COLO829 (cell line): ENCODE measurements at places on chromosomes 13 and 19.

DNA sequence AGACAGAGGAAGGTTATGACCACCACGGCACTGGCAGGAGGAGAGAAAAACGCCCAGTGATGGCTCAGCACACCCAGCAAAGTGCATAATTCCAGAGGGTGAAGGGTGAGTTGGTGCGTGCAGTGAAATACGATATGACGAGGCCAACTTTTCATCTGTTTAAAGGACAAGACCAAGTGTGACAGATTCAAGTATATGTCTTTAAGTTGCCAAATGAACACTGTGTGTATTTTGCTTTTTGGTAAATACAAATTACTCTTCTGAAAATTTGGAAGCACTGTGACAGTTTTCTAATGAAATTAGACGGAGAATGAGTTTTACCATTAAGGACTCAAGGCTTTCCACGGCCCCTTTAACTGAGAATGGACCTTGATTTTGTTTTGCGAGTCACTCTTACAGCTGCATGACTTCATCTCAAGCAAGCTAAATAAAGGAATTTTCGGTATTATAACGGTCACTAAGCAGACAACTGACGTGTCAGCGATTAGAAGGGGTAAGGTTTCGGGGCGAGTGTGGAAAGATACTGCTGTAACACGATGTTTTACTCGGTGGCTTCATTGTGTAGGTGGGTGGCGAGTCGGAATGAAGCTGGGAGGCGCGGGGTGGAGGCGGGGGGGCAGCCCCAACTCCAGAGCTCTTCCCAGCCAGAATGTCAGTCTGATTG lies 22.8 kb downstream of the COL4A2 start:
- no peak for DNase-seq

GRCh38 chr19:38676878-38677646 lies 29.6 kb downstream of the ACTN4 start:
- no peak for DNase-seq

GRCh38 chr13:114081761-114082681 lies 50.4 kb downstream of the RASA3 start:
- DNase-seq = no peak

GRCh38 chr13:26255115-26255514 lies 1.2 kb downstream of the CDK8 start:
- no peak for DNase-seq

GRCh38 chr19:3699741-3700241 lies 477 bp downstream of the PIP5K1C start:
- DNase-seq = no peak

GRCh38 chr13:90995614-90996013 lies 351.9 kb upstream of the MIR17HG start:
- DNase-seq = no peak

- DNase-seq = no peak
Observed at GRCh38 chr19:10362259-10362658, 18.1 kb downstream of the TYK2 start.

DNA sequence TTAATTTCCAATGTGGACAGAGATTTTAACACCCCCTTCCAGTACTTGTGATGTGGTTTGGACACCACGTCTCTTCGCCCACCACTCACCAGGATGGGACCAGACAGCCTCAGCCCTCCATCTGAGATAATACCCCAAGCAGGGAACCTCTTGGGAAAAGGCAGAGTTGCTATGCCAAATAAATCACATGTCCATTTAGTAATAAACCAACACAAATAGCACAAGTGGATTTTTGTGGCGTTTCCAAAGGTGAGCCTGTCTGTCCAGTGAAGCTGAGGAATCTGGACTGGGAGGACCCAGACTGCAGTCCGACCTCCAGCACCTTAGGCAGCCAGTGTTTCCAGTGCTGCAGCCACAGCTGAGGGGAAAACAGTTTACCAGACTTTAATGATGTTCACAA lies 34.1 kb upstream of the GAS6 start:
- no peak for DNase-seq

DNA sequence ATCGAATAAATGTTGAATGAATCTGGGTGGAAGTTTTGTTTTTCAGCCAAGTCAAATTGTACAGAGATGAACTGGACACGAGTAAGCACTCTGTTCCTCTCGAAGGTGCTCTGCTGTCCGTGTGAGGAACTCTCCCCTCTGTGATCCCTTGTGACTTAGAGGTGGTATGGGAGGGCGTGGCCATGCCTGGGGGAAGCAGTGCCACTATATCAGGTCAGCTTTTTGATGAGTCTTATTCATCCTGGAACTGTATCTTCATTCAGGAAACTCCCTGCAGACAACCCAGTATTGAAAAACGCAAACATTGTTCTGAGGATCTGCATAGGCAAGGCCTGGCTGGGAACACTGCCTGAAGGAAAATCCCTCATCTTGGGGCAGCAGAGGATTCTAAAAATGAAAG lies 45.7 kb upstream of the FLT1 start:
- DNase-seq = peak; percentile 61

- no peak for DNase-seq
Observed at GRCh38 chr19:5536337-5536894, 31.3 kb downstream of the TINCR start.

GRCh38 chr19:9906475-9907087 lies 29.7 kb downstream of the OLFM2 start:
- no peak for DNase-seq

DNA sequence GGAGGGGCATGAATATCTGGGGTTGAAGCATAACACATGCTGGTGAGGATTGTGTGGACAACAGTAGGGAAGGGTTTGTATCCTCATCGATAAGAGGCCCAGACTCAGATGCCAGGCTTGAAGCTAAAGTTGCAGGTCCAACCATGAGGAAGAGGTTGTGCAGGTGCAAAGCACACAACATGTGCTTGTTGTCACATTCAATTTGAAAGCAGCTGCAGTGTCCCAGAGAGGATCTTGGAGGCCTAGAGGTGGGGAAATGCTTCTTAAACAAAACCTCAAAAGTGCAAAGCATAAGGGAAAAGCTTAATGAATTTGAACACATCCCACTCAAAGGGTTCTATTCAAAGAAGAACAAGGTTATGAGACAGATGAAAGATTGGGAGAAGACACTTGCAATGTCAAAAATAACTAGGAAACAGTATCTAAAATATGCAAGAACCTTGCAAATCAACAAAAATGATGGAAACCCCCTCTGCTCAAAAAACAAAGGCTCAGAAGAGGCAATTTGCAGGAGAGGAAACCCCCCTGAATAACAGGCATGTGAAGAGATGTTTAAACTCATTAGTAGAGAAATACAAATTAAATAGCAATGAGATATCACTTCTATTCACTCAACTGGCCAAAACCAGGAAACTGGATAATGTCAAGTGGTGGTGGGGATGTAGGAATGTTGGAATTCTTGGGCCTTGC lies 187.1 kb downstream of the KATNAL1 start:
- DNase-seq = no peak

- DNase-seq = no peak
Observed at GRCh38 chr19:40363069-40363468, 14.6 kb downstream of the PLD3 start.

DNA sequence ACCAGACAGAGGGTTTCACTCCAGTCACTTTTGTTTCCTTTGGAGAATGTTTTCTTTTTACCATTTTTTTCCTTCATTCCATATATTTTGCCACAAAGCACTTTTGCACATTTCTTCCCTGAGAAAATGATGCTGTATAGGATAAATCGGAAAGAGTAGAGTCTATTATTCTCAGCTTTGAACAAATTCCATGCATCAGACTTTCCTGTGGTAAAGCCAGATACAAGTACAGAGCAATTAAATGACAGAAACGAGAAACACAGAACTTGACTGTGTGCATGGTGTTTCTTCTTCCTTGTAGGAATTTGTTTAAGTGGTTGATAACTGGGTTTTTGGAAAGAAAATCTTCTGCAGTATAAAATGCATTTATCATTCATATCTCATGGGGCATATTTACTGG lies 107.4 kb upstream of the CSNK1A1L start:
- no peak for DNase-seq

- DNase-seq = no peak
Observed at GRCh38 chr19:12649941-12650340, 16.6 kb downstream of the MAN2B1 start.

GRCh38 chr19:35272122-35272719 lies 3.5 kb downstream of the USF2 start:
- DNase-seq = no peak

GRCh38 chr19:15588265-15588664 lies 26.8 kb upstream of the CYP4F8 start:
- DNase-seq = no peak

GRCh38 chr13:63435667-63436324 lies 2020.1 kb upstream of the PCDH20 start:
- peak; percentile 20 for DNase-seq

DNA sequence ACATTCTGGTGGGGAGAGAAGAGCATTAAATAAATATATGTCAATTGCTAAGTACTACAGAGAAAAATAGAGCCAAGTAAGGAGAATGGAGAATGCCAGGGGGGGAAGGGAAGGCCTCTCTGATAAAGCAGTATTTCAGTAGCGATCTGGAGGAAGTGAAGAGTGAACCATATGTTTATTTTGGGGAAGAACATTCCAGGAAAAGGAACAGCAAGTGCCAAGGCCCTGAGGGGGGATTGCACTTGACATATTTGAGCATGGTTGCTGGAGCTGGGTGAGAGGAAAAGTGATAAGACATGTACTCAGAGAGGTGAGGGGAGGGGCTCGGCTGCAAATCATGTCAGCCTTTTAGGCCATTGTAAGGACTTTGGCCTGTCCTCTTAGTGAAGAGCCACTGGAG lies 30.4 kb downstream of the WDR87 start:
- no peak for DNase-seq

DNA sequence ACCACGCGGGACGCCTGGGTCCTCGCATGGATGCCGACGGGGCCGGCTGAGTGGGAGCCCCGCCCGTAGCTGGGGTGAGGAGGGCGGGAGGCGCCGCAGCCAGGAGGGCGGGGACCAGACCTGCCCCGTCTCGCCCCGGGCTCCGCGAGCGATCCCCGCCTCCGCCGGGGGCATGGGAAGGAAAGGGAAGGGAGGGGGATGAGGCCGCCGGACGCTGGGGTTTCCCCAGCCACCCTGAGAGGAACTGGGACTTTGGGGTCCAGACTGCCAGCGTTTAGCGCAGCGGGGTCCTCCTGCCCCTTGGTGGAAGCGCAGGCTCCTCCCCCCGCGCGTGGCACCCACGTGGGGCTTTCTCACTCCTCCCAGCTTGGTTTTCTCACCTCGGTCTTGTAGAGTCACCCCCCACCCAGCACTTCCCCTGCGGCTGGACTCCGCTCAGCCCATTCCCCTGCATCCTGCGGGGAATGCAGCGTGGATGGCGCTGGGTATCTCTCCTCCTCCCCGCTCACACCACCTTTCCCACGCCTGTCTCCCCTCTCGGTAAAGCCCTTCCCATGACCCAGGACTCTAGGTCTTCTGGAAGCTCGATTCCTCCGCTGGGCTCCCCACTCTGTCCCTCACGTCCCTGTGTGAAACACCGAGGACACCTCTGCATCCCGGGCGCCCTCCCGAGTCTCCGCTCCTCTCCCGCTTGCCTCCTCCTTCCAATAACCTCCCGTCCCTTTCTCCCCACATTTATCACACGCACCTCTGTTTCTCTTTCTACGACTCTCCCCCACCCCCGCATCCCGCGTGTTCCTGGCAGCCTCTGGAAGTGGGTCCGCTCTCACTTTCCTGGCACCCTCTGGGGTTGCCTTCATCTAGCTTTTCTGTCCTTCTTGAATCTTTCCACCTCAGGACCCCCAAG lies 2.1 kb downstream of the TGFB1 start:
- no peak for DNase-seq

GRCh38 chr13:100382785-100383184 lies 205.8 kb downstream of the GGACT start:
- peak; percentile 28 for DNase-seq

- DNase-seq = no peak
Observed at GRCh38 chr19:45391346-45391745, 13.5 kb downstream of the PPP1R13L start.

DNA sequence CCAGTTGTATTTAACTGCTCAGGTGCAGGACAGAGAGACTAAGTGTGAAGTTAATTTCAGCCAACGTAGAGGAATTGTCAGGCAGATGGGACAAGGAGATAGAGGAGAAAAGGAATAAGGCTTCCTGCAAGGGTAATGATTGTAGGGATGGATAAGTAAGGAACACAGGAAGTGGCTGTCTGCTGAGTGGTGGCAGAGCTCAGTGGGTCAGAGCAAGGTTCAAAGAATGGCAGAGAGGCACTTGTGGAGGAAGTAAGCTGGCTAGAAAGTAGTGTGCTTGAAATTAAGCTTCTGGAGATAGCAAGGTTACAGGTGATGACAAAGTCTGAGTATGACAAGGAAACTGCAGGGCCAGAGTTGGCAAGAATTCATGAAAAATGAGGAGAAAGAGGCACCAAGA lies 47.9 kb downstream of the USPL1 start:
- DNase-seq = no peak

GRCh38 chr13:85254641-85255040 lies 544.6 kb downstream of the SLITRK6 start:
- DNase-seq = no peak

GRCh38 chr13:76019421-76020044 lies 383.4 kb downstream of the LMO7 start:
- DNase-seq = peak; percentile 37

GRCh38 chr13:75393839-75394520 lies 88.0 kb downstream of the TBC1D4 start:
- no peak for DNase-seq

GRCh38 chr13:51246418-51247277 lies 24.4 kb downstream of the FAM124A start:
- DNase-seq = no peak

GRCh38 chr13:67416047-67416925 lies 186.2 kb upstream of the PCDH9 start:
- peak; percentile 13 for DNase-seq

DNA sequence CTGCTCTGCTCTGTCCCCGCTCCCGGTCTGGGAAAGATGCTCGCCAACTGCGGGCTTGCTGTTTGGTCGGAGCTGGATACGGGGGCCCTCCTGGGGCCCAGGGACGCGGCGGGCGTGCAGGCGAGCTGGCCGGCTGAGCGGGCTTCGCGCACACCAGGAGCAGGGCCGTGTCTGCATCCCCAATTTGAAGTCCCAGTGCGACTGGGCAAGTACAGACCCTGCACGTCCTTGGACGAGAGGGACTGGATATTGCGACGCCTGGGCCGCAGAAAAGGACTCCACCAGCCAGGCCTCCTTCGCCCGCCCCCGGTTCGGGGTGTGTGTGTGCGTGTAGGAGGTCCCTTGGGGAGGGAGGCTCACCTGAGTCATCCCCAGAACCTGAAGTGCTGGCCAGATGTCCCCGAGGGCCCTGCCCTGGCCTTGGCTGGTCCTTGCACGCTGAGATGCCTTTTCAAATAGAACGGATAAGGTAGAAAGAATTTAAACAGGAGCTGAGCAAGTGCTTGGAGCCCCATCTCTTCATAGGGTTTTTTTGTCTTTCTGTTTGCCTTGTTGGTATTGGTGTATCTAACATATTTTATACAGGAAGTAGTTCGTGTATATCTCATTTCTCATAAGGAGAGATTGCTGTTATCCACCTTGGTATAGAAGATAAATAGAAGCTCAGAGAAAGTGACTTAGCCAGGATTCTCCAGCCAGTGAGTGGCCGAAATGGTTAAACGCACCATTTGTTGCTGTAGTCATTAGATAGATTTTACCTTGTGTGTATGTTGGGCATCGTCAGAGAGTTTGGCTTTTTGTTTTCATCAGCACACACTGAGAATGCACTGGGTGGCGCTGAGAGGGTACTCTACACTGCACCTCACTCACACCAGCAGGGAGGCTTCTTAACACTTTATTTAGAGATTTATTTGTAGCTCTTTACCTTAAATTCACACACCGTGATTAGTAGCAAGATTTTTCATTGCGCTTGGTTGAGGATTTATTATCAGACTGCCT lies 1.1 kb downstream of the NAXD start:
- DNase-seq = no peak

GRCh38 chr19:4059891-4060620 lies 6.6 kb downstream of the ZBTB7A start:
- DNase-seq = no peak
